CD4-positive, alpha-beta T cell (primary cell): ENCODE measurements at places on chromosomes 11 and 22.
A peak's percentile ranks its signal among the peaks of the same experiment; 100 is the strongest.

DNA sequence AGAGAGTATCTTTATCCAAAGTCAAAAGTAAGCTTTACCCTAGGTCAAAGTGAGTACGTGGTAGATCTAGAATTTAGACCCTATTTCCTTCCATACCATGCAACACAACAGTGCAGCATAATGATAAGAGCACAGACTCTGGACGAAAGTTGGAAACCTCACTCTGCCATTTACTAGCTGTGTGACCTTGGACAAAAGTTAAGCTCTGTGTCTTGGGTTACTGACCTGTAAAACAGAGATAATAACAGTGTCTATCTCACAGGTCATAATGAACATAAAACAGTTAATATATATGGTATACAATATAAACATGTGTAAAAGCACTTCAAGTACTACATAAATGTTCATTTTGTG, 13.6 kb upstream of the CHRNA10 start:
- no peak for DNase-seq

DNA sequence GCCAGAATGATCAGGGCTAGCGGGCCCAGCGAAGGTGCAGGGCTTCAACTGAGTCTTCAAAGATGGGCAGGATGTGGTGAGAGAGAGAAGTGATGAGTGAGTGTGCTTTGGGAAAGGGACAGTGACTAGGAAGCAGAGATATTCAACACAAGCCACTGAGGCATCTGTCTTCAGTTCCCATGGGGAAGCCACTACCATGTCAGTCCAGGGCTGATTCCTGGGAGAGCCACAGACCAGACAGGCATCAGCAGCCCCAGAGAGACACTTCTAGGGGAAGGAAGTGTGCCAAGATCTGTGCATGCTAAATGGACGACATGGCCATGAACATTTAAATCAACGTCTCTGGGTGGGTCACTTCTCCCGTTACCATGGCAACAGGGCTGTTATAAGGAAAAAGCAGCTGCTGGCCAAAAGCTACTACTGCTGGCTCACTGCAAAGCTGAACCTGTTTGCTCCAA, 28.5 kb downstream of the P4HA3 start:
- no peak for DNase-seq

DNA sequence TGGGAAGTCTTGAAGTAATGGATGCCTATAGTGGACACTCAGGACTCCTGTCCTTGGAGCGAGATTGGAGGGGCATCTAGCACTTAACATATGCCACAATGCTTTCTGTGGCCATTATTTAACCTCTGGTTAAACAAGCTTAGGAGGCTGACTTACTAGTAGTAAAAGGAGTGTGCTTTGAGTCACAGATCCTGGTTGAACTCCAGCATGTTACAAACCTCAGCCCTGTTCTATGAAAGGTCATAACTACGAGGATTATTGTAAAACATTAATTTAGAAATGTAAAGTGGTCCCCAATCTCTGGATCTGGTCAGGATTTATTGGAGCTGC, 1.1 kb upstream of the LBHD1 start:
- no peak for DNase-seq

DNA sequence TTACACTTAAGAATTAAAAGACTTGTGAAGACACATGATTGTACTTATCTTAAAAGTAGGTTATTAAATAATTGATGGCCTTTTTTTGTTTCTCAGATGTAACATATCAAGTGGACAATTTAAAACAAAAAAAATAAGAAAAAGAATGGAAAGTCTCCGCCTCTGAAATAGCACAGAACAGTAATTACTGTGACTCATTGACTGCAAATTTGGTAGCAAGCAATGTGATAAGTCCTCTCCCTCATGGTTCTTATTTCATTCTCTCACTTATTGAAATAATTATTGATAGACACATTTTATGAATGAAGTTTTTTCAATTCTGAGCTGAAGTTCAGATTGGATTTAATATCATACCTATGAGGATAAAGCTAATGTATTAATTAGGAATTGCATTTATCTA, 717.9 kb upstream of the LUZP2 start:
- DNase-seq = no peak

DNA sequence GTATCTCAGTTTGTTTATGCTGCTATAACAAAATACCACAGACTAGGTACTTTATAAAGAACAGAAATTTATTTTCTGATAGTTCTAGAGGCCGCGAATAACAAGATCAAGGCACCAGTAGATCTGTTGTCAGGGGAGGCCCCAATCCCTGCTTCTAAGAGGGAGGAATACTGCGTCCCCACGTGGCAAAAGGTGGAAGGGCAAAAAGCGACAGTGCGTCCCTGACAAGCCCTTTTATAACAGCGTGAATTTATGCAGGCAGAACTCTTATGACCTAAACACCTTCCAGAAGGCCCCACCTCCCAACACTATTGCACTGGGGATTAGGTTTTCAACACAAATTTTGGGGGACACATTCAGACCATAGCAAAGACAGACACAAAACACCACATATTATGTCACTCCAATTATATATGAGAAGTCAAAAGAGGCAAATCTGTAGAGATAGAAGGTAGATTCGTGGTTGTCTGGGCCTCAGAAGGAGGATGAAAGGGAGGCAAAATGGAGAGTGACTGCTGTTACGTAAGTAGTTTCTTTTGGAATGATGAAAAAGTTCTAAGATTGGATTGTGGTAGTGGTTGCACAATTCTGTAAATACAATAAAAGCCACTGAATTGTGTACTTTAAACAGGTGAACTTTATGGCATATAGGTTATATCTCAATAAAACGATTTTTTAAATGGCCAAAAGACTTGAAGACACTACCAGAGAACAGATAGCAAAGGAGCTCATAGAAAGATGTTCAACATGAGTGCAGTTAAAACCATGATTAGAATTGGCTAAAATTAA, 30.1 kb upstream of the TNRC6B start:
- DNase-seq = no peak

DNA sequence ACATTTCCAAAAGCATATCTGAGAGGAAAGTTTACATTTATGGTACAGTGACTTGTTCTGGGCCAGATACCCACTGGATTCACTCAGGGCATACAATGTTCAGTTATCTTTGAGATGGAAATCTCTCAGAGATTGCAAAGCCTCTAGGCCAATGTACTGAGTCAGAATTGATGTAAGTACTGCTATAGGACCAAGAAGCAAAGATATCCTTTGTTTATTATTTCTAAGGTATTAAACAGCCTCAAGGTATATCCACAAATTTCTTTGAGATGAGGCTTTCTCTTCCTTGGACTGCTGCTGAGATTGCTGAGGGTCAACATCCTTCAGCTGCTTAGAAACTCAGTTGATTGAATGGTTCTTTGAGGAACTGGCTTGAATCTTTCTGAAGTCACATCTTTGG, 484.0 kb downstream of the METTL15 start:
- DNase-seq = no peak

DNA sequence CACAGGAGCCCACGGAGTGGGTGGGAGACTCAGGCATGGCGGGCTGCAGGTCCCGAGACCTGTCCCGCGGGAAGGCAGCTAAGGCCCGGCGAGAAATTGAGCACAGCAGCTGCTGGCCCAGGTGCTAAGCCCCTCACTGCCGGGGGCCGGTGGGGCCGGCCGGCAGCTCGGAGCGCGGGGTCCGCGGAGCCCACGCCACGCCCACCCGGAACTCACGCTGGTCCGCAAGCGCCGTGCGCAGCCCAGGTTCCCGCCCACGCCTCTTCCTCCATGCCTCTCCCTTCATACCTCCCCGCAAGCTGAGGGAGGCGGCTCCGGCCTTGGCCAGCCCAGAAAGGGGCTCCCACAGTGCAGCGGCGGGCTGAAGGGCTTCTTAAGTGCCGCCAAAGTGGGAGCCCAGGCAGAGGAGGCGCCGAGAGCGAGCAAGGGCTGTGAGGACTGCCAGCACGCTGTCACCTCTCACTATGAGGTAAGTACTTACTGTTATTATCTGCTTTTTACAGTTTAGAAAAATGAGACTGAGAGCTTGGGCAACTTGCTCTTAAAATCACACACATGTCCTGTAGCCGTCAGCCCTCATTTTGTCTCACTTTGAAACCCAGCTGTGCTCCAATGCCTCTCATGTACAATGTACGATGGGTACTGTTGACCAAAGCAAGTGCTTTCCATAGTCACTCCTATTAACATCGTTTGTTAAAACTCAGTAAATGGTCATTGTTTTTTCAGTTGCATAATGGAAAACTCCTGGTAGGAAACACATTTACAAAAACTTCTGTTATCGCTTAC, 12.2 kb upstream of the OR10D3 start:
- DNase-seq = no peak

DNA sequence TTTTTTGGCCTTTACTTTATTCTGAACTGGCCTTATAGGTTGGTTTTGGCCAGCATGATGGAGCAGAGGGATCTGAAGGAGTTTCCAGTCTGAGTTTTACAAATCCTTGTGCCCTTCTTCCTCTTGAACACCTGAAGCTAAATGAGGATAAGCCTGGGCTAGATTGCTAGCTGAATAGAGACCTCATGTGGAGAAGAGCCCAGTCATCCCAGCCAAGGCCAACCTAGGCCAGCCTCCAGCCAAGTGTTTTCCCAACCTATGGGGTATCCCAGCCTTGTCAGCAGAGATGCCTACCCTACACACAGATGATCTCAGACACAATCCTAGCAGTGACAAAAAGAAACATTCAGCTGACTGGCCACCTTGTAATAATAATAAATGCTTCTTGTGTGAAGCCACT, 966 bp upstream of the CASP12 start:
- DNase-seq = no peak

GRCh38 chr11:113075586-113076095, 114.4 kb downstream of the NCAM1 start:
- DNase-seq = no peak

- DNase-seq = no peak
These were observed 207.7 kb downstream of the CEP164 start for GRCh38 chr11:117535201-117535849.

GRCh38 chr11:101321222-101321621, 191.6 kb upstream of the PGR start:
- no peak for DNase-seq

DNA sequence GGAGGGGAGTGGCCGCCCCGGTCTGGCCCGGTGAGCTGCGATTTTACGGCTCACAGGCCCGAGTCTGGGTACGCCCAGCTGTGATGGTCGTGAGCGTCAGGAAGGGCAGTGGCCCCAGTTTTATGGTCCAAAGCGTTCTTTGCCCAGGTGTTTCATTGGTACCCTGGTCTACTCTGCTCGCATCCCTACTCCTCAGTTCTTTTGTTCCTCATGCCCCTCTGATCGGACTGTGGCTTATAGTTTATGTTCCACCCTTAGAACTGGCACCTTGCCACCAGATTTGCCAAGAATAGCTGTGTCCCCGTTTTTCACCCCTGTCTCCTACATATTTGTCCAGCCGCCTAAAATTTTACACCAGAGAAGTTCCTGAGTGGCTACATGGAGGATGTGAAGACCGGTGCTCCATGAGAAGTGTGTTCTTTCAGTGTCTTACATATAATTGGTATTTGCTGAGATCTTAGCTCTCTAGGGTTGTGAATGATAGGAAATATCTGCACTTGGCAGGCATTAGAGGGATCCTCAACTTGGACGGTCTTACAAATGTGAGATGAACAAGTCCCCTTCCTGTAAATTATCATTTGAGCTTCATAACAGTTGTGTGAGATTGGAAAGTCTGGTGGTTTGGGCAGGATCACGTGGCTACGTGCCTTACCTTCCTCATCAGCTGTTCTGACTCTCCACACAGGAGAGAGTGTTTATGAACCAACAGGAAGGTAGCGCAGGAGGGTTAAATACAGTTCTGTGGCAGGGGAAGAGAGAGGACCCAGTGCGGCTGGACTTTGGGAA, 1.1 kb downstream of the PANX1 start:
- DNase-seq = peak; percentile 18

DNA sequence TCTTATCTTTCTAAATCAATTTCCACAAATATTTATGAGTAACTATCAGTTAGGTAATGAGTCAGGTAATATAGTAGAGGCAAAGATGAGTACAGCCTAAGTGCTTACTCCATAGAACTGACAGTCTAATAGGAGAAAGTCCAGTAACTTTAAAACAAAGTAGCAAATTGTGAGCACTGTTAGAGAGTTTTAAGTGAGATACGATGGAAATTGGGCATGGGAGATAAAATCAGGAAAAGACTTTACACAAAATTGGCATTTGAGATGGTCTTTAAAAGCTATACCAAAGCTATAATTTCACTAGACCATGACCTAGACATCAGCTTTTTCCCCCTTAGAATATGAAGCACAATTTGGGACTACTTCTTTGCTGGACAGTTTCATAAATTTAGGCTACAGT, 113.7 kb downstream of the CSTPP1 start:
- DNase-seq = no peak

- no peak for DNase-seq
These were observed 12.4 kb downstream of the CRY2 start for GRCh38 chr11:45859661-45860140.

DNA sequence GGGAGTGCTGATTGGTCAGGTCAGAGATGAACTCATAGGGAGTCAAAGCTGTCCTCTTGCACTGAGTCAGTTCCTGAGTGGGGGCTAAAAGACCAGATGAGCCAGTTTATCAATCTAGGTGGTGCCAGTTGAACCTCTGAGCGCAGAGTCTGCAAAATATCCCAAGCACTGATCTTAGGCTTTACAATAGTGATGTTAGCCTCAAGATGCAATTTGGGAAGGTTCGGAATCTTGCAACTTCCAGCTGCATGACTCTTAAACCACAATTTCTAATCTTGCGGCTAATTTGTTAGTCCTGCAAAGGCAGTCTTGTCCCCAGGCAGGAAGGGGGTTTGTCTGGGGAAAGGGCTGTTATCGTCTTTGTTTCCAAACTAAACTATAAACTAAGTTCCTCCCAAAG, 92.3 kb upstream of the PARVA start:
- DNase-seq = no peak

GRCh38 chr11:118124929-118125535, 27.6 kb downstream of the SCN4B start:
- no peak for DNase-seq

GRCh38 chr11:31960126-31960525, 130.7 kb upstream of the RCN1 start:
- DNase-seq = no peak

DNA sequence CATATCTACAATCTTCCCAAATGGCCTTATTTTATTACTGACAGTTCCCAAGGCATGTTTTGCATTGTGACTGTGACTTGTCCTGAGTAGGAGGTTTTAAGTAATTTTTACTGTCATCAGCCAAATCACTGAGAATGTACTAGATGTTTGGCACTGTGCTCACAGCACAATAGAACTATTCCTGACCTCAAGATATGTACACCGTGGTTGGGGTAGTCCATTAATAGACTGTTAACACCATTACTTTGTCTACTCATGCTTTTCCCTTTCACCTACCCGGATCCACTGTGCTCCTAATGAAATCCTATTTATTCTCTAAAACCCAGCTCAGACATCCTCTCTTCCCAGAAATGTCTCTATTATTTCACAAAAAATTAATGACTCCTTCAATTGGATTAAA, 168.7 kb upstream of the TENM4 start:
- DNase-seq = no peak

DNA sequence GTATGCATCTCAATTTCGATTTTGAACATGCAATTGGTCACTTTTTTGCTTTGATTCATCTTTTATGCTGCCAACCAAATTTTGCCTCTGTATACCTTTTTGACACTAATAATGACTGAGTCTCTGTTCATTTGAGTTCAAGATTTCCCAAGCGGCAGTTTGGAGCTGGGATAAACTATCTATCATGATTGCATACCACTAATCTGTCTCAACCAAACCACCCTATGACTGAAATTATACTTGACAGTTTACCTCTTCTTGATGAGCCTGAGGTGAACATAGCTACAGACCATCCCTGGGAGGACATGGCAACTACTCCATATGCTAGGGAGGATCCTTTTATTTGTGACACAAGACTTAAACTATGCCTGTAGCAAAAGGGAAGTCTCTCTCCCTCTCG, 146.2 kb downstream of the PAX6 start:
- DNase-seq = no peak

GRCh38 chr22:24973872-24974271, 21.4 kb downstream of the KIAA1671 start:
- no peak for DNase-seq

- DNase-seq = no peak
These were observed 550.7 kb downstream of the INSC start for GRCh38 chr11:15665368-15665871.
